ENCODE measurements at places on chromosomes 1 and 21. TPM values are rescaled to one million over a fixed set of nuclear protein-coding genes. Genes with fewer than 3 reads are reported as not detected.

The BMP8B gene
- under 0.01 TPM for total RNA-seq

The CACNA1S gene
- total RNA-seq: not detected

The CIART gene
- total RNA-seq: 12.4 TPM

The ATAD3C gene
- total RNA-seq: not detected

The MIXL1 gene
- total RNA-seq: 0.12 TPM

The GJA9 gene
- 0.12 TPM for total RNA-seq

The TAS1R1 gene
- total RNA-seq: not detected

The C1orf74 gene
- total RNA-seq: 5.5 TPM

The TRABD2B gene
- total RNA-seq: not detected

The NDC1 gene
- 47.7 TPM for total RNA-seq

The MYBPHL gene
- total RNA-seq: not detected

The LCE1D gene
- total RNA-seq: not detected

The KCNE1 gene
- 0.12 TPM for total RNA-seq

The BRINP3 gene
- not detected for total RNA-seq

The LCE1C gene
- not detected for total RNA-seq

The HAO2 gene
- total RNA-seq: not detected

The A3GALT2 gene
- not detected for total RNA-seq

The OR10J1 gene
- total RNA-seq: 0.25 TPM

The S100A1 gene
- total RNA-seq: not detected

The CDA gene
- 4.0 TPM for total RNA-seq

The NLRP3 gene
- total RNA-seq: 0.62 TPM

The CASQ1 gene
- total RNA-seq: not detected

The CELA2A gene
- not detected for total RNA-seq

The ERO1B gene
- total RNA-seq: 3.1 TPM

The GBP7 gene
- total RNA-seq: 0.12 TPM

The C1QB gene
- not detected for total RNA-seq

The ZSWIM5 gene
- total RNA-seq: 1.2 TPM

The RGSL1 gene
- not detected for total RNA-seq

The OR6N2 gene
- total RNA-seq: not detected

The C1orf167 gene
- total RNA-seq: not detected

The PLPPR4 gene
- total RNA-seq: 0.25 TPM

The C1orf53 gene
- total RNA-seq: 4.6 TPM

The BRINP2 gene
- total RNA-seq: 0.12 TPM

The SGIP1 gene
- 48.0 TPM for total RNA-seq

The LCE1A gene
- total RNA-seq: not detected

The CFAP107 gene
- total RNA-seq: 0.12 TPM

The ZBTB8OS gene
- total RNA-seq: 29.8 TPM

The IL20 gene
- not detected for total RNA-seq

The TRIM17 gene
- 0.33 TPM for total RNA-seq

The HOOK1 gene
- total RNA-seq: under 0.01 TPM

The PALMD gene
- 0.37 TPM for total RNA-seq

The S100A3 gene
- 2.2 TPM for total RNA-seq

The KRTAP20-1 gene
- not detected for total RNA-seq

The C1orf174 gene
- total RNA-seq: 46.6 TPM

The CYP4Z1 gene
- not detected for total RNA-seq

The KRTAP10-6 gene
- not detected for total RNA-seq

The UBXN10 gene
- total RNA-seq: not detected

The SH2D1B gene
- not detected for total RNA-seq

The ADGRL4 gene
- 3.7 TPM for total RNA-seq

The ADGRL2 gene
- total RNA-seq: 14.6 TPM

The SPRR1B gene
- not detected for total RNA-seq

The OR2M3 gene
- total RNA-seq: not detected

The ESRRG gene
- 0.12 TPM for total RNA-seq

The JAK1 gene
- total RNA-seq: 99.4 TPM

The OR14K1 gene
- not detected for total RNA-seq

The HSD3B2 gene
- not detected for total RNA-seq

The TAL1 gene
- not detected for total RNA-seq

The PDIK1L gene
- 6.9 TPM for total RNA-seq

The ARHGEF10L gene
- 20.8 TPM for total RNA-seq
